C1 segment of cervical spinal cord (tissue), 14 donors: ENCODE measurements at places on chromosomes 5 and 9.
A peak's percentile ranks its signal among the peaks of the same experiment; 100 is the strongest.

DNA sequence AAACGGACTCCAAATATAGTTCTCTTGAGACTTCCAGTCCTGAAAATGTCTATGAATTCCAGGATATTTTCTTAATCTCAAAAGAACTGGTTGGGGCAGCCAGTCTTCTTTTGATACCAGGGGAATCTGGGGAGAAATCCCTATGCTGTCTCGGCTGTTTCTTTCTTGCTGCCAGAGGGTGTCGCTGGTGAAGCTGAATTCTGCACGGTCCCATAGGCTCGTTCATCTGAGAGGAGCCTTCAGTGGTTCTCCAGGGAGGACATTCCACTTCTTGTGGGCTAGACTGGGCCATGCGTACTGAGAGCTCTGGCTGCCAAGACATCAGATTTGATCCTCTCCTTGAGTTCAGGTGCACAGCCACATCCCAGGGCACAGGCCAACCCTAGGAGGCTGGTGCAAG is 155.0 kb upstream of the CLINT1 start:
- DNase-seq = no peak

- DNase-seq = no peak
These were observed 694.3 kb downstream of the NR2F1-AS1 start for GRCh38 chr5:92886751-92887150.

DNA sequence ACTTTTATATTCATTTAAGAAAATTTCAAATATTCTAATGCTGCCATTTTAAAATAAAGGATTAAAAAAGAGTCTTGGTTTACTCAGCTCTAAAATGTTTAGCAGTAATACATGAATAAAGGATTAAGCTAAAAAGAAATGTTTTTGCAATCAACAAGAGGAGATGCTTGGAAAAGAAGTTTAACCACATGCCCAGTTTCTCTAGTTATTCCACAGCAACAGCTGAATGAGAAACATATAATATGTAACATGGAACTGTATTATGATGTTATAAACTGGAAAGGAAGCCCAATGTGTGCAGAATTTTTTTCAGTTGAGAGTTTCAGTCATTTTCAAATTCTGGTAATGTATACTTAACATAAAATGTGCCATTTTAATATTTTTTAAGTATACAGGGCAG is 76.5 kb upstream of the ALDH1A1 start:
- no peak for DNase-seq

DNA sequence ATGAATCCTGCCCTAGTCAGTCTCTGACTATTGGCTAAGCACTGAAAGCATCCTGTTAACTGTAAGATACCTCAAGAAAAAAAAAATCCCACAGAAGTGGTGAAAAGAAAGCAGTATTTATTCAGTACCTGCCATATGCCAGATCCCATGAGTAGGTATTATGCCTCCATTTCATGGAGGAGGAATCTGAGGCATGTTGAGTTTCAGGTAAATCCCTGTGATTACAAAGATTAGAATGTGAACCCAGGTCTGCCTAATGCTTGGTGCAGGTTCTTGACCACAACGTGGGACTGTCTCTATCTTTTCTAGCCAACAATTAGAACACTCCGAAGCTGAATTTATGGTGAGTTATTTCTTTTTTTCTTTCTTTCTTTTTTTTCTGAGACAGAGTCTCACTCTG is 30.9 kb downstream of the SH3RF2 start:
- DNase-seq = no peak

DNA sequence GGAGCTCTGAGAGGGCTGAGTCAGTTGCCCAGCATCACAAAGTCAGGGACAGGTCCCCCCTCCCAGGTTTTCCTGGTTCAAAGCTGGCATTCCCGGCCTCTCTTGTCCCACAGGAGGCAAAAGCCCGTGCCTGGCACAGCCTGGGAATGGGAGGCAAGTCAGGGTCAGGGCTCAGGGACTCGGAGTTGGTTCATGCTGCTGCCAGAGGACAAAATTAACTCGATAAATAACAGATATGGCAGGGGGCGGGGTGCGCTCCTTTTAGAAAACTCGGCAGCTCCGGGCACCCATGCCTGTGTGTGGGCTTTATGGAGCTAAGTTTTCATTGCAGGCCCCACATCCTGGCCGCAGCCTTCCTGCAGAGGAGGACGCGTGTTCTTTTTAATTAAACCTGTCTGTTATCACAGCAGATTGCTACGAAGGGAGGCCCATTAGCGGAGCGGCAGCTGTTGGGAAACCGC is 62.8 kb upstream of the LMX1B start:
- DNase-seq = no peak

DNA sequence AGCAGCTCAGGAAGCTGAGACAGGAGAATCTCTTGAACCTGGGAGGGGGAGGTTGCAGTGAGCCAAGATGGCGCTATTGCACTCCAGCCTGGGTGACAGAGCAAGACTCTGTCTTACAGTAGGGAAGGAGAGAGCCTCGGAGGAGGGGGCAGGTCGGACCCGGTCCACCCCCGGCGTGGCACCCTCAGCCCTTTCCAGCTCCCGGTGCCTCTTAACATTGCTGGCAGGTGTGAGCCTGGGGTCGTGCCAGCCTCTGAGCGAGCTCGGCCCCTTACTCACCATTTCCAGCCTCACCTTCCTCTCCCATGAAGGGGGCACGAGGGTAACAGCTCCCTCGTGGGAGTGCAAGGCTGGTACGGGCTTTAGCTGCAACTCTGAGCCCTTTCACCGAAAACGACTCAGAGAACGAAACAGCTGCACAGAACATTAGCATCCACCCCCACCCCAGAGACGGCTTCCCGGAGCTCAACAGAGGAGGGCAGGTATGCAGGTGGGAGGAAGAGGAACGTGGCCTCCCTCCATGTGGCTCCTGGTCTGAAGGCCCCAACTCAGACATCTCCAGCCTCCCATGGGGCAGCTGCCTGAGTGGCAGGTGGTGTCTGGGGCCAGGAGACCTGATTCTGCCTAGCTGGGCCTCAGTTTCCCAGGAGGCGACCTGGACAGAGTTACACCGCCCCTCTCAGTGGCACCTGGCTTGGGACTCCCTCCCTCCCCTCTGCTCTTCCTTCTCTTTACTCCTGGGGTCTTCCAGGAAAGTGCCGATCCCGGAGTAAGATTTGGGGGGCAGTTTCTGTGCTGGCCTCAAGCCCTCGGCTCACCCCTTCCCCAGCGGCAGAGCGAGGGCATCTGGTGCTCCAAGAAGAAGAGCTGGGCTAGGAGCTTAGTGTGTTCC is 28.5 kb upstream of the ABO start:
- DNase-seq = no peak

- DNase-seq = no peak
These were observed 36.7 kb downstream of the ZNF618 start for GRCh38 chr9:113912816-113913215.

GRCh38 chr9:98428454-98428853 is 173.0 kb upstream of the TBC1D2 start:
- no peak for DNase-seq

- DNase-seq = no peak
These were observed 185.2 kb downstream of the HSPA4 start for GRCh38 chr5:133236976-133237375.

GRCh38 chr5:173573126-173573960 is 43.1 kb downstream of the BOD1 start:
- peak; percentile 24 for DNase-seq

DNA sequence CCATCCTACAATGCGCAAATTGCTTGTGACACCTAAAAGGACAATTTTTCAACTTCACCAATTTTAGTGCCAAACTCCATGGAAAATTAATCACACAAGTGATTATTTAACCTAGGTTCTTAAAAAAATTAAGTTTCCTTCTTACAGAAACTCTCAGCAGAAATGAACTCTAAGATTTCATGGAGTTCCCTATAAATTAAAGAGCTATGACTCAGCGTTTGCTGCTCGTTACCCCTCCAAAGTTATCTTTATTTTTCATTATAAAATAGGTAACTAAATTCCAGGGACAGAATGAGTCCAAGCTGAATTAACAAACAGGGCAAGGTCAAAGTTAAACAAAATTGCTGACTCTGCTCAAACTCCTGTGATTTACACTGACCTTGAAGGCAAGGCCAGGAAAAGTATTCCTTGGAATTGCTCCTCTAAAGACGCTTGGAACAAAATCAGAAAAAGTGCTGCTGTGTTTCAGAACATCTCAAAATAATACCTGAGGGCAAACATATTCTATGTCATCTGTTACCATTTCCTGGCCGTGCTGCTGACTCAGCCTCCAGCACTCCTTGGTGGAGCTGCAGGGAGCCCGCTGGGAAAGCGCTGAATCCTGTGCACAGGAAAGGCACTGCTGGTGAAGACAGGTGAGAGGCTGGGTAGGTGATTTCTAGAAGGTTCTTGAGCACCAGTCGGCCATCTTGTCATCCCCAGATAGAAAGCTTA is 2.5 kb upstream of the CMBL start:
- DNase-seq = no peak

GRCh38 chr5:89816038-89816437 is 593.5 kb downstream of the CETN3 start:
- no peak for DNase-seq
